ENCODE measurements at places on chromosomes 13 and 19. TPM values are rescaled to one million over a fixed set of nuclear protein-coding genes. Genes with fewer than 3 reads are reported as not detected.

Gene PINLYP
- total RNA-seq: 2.0 TPM

DNA sequence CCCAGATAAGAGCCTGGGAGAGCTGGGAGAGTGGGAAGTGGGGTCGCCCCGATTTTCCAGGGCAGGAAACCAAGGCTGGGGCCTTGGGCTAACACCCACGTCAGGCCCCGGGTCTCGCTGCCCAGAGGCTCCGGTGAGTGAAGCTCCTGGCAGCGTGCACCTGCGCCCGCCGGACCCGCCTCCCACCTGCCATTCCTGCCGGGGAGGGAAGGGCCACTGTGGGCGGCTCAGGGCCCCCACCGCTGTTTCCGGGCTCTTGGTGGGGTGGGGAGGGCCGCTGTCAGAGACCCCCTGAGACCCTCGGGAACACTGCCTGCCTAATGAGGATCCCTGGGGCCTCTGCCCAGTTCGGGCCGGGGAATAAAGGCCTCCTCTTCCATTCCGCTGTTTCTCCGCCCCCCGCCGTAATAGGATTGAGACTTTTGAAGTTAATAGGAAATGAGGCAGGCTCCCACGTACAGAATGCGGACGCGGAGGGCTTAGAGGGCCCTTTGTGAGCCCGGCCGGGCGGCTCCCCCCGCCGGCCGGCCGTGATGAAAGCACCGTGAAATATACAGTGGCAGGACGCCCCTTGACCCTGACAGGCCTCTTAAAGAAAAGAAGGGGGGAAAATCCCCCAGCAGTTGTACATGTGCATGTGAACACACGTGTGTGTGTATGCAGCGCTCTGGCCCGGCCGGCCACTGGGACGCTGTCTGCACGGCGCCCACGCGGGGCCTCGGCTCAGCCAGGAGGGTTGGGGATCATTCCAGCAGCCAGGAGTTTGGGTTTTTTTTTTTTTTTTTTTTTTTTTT is 33.2 kb downstream of the EFNA2 start:
- peaks cover 7% of the 10 kb centered on the region for H3K27me3 ChIP-seq
- H3K27ac ChIP-seq: no peak overlapping the region
- no peaks in the 10 kb centered on the region for H3K36me3 ChIP-seq
- no peak overlapping the region for H3K4me3 ChIP-seq

DNA sequence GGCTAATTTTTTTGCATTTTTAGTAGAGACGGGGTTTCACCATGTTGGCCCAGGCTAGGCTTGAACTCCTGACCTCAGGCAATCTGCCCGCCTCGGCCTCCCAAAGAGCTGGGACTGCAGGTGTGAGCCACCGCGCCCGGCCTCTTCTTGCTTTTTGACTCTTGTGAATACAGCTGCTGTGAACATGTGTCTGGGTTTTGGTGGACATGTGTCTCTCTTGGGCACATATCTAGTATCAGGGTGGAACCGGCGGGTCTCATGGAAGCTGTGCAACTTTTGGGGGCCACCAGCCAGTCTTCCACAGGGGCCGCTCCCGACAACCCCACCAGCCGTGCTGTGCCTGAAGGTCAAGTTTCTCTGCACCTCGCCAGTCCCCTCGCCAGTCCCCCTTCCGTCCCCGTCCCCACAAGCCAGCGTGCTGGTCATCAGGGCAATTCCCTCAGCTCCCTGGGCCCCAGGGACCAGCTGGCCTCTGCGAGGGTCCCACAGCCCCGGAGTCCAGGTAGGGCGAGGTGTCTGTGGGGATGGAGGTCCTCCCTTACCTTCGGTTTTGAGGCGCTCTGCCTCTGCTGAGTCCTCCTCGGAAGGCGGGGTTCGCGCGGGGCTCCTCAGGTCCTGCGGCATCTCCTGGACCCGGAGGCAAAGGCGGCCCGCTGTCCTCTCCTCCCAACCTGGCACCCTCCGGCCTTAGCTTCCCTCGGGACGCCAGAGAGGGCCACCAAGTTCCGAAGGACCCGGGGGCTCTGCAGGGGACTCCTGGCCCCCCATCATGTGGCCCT is 16.3 kb downstream of the SGTA start:
- H3K4me1 ChIP-seq: no peaks in the 10 kb centered on the region
- no peak overlapping the region for H3K4me3 ChIP-seq
- no peak overlapping the region for H3K27ac ChIP-seq
- no peaks in the 10 kb centered on the region for H3K36me3 ChIP-seq
- H3K27me3 ChIP-seq: no peaks in the 10 kb centered on the region

DNA sequence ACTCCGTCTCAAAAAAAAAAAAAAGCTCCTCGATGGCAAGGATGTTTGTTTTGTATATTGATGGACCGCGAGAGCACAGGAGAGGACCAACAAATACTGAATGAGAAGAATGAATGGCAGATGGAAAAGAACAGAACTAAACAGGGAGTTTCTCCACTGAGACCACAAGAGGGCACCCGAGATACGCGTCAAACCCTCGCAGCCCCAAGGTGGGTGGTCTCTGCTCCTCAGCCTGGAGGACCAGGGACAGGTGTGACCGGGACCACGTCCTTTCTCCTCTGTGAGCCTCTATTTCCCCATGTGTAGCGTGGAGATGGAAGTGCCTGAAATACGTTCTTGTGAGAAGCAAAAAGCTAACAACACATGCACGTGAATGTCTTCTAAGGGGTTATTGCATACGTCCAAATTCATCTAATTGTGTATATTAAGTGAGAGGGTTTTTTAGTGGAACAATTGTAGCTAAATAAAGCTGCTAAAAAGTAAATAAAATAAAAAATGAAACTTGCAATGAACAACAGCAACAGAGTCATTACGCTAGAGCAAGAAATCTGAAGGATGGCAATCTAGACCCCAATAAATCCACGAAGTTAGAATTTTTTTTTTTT is 8.3 kb upstream of the CDC42EP5 start:
- peak; percentile 32 for DNase-seq
- H3K27me3 ChIP-seq: peaks cover 28% of the 10 kb centered on the region
- no peak overlapping the region for H3K27ac ChIP-seq
- H3K4me3 ChIP-seq: no peak overlapping the region

GRCh38 chr13:110836605-110836903 is 78.3 kb downstream of the ANKRD10 start:
- no peak overlapping the region for H3K4me3 ChIP-seq
- H3K27ac ChIP-seq: no peak overlapping the region
- DNase-seq: no peak
- H3K27me3 ChIP-seq: peaks cover 14% of the 10 kb centered on the region
- H3K4me1 ChIP-seq: peaks cover 3% of the 10 kb centered on the region

Gene CEACAM21
- not detected for total RNA-seq

- peaks cover 34% of the 10 kb centered on the region for H3K27me3 ChIP-seq
- H3K27ac ChIP-seq: no peak overlapping the region
- no peaks in the 10 kb centered on the region for H3K36me3 ChIP-seq
- DNase-seq: peak; percentile 60
Measured at GRCh38 chr13:52809310-52809769, 39.1 kb downstream of the PCDH8 start.

- DNase-seq: no peak
- no peak overlapping the region for H3K27ac ChIP-seq
- peak overlapping the region; percentile 93 for H3K4me3 ChIP-seq
- no peaks in the 10 kb centered on the region for H3K36me3 ChIP-seq
- H3K27me3 ChIP-seq: no peaks in the 10 kb centered on the region
- H3K4me1 ChIP-seq: peaks cover 37% of the 10 kb centered on the region
Measured at GRCh38 chr13:99085808-99086266, 108.0 kb upstream of the DOCK9 start.

DNA sequence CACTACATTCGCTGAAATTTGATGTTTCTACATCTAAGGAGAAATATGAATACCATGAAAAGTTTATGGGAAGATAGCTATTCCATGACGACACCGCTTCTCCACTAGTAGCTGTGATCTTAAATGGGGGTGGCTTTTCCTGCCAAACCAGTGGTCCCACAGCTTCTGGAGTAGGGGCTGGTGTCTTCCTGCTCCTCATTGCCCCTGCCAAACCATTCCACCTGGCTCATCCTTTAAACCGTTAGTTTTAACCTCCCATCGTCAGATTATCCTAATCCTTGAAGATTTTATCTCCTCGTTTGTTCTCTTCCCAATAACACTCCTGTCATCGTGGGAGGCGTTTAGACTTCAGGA is 568 bp upstream of the ZNF230 start:
- H3K27me3 ChIP-seq: no peaks in the 10 kb centered on the region
- H3K27ac ChIP-seq: no peak overlapping the region
- H3K4me1 ChIP-seq: peaks cover 13% of the 10 kb centered on the region
- peaks cover 2% of the 10 kb centered on the region for H3K36me3 ChIP-seq

Gene ZNF45
- total RNA-seq: 10.3 TPM

Gene PCDH20
- total RNA-seq: 0.13 TPM

DNA sequence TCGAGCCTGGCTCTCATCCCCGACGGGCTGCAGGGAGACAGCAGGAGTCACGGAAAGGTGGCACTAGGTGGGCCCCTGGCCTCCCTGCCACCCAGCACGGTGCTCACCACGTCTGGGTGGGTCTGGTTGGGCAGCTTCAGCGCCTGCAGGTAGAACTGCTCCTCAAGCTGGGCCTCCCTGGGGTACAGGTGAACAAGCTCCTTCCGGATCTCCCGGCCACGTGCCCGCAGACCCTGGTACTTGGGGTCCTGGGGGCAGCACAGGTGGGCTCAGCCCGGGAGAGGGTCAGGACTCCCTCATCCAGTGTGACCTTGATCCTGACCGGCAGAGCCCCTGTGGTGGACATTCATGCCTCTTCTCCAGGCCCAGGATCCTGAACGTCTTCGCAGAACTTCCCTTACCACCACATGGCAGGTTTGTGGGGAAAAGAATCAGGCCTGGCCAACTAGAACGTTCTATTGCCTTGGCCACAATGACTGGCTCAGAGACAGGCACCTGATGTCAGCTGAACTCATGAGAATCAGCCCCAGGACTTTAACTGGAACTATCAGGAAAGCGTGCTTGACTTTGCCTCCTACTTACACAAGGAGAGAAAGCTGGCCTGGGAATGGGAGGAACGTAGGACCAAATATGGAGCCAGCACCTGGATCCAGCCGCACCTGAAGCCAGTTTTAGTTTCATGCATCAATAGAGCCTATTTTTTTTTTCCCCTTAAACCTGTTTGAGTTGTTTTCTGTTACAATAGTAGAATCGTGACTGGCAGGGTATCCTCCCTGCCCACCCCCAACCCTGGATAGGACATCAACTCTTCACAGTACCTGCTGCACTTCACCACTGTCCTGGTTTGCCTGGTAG is 8.9 kb downstream of the SARS2 start:
- H3K4me3 ChIP-seq: no peak overlapping the region
- H3K27ac ChIP-seq: no peak overlapping the region
- no peaks in the 10 kb centered on the region for H3K27me3 ChIP-seq

DNA sequence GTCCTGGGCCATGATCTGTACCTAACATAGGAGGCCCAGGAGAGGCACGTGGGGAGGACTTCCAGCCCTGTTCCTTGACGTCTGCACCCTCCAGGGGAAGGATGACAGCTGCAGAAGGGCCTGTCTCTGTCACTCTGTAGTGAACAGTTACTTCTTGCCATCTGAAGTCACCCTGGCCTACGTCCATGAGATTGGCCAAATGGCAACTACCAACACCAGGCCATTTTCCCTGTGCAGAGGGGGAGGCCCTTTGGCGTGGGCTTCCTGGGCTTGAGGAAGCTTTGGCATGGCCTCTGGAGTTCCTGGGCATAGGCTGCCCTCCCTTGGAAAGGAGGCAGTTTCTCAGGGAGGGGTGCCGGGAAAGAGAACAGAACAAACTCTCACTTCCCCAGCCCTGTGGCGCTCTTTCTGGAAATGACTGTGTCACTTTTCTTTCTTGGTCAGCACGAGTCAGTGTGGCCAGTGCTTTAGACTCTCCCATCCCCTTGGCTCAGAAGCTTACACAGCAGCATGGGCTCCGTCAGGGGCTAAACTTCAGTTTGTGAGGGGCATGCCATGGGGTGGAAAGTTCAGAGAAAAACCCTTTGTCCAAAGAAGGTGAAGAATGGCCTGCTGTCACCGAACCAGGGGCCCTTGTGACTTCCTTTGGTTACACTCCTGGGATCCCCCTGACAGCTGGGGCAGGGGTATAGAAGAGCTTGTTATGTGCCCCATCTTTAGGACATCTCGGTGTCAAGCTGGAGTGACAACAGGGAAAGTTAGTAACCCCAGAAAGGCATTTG is 5.3 kb downstream of the CARM1 start:
- H3K27ac ChIP-seq: no peak overlapping the region
- H3K27me3 ChIP-seq: no peaks in the 10 kb centered on the region
- DNase-seq: no peak

DNA sequence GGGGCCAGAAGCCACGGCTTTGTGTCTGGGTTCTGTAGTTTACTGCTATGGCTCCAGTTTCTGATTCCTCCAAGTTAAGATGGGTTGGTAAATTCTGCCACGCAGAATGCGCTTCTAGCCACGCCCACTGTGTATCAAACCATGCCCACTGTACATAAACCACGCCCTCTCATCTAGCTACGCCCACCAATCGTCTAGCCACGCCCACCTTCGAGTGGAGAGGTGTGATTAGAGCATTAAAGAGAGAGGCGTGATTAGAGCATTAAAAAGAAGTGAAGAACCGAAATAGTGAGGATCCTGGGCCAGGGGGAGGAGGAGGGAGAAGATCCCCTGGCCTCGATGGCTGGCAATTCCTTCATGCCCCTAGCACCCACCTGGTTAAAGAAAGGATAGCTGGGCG is 43.7 kb upstream of the ADGRE5 start:
- no peak overlapping the region for H3K27ac ChIP-seq
- H3K27me3 ChIP-seq: no peaks in the 10 kb centered on the region
- H3K4me1 ChIP-seq: peaks cover 11% of the 10 kb centered on the region

Gene SELENOV
- 0.35 TPM for total RNA-seq

- no peaks in the 10 kb centered on the region for H3K4me1 ChIP-seq
- H3K27ac ChIP-seq: no peak overlapping the region
- H3K27me3 ChIP-seq: no peaks in the 10 kb centered on the region
- H3K36me3 ChIP-seq: no peaks in the 10 kb centered on the region
Measured at GRCh38 chr13:32246468-32246867, 68.7 kb downstream of the ZAR1L start.

Gene TMEM238
- 40.4 TPM for total RNA-seq

DNA sequence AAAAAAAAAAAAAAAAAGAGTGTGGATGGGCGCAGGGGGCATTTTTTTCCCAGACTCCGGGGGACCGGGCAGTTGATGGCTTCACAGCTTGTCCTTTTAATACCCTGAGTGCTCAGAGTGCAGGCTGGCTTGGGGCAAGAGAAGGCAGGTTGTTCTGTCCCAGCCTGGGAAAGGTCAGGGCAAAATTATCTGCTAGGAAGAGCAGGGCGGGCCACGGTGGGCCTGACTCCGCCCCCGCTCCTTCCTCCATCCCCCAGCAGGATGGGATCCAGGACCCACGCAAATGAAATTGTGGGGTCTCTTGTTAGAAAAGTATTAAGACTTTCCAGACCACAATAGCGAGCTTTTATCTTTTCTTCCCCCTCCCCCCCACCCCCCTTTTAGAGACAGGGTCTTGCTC is 70.7 kb downstream of the PTPRS start:
- no peaks in the 10 kb centered on the region for H3K27me3 ChIP-seq
- no peaks in the 10 kb centered on the region for H3K36me3 ChIP-seq
- no peak overlapping the region for H3K27ac ChIP-seq
- no peak overlapping the region for H3K4me3 ChIP-seq
- no peak for DNase-seq

- H3K4me1 ChIP-seq: peaks cover 41% of the 10 kb centered on the region
- DNase-seq: peak; percentile 98
- H3K27me3 ChIP-seq: no peaks in the 10 kb centered on the region
- H3K4me3 ChIP-seq: no peak overlapping the region
Measured at GRCh38 chr13:110390567-110390966, 83.5 kb downstream of the COL4A2 start.

Gene FOSB
- total RNA-seq: 7.9 TPM

Gene WDR87
- total RNA-seq: not detected

All from PC-9 (cell line).